Small intestine (tissue), 16 donors: ENCODE measurements at places on chromosomes 1 and 21. TPM values are rescaled to one million over a fixed set of nuclear protein-coding genes. Genes with fewer than 3 reads are reported as not detected.

The TMPRSS3 gene
- 4.0 TPM for polyA plus RNA-seq

The STXBP3 gene
- 53.8 TPM for polyA plus RNA-seq

The AMY1C gene
- polyA plus RNA-seq = not detected

The FAM3B gene
- 35.8 TPM for polyA plus RNA-seq

The NBPF11 gene
- 5.8 TPM for polyA plus RNA-seq

DNA sequence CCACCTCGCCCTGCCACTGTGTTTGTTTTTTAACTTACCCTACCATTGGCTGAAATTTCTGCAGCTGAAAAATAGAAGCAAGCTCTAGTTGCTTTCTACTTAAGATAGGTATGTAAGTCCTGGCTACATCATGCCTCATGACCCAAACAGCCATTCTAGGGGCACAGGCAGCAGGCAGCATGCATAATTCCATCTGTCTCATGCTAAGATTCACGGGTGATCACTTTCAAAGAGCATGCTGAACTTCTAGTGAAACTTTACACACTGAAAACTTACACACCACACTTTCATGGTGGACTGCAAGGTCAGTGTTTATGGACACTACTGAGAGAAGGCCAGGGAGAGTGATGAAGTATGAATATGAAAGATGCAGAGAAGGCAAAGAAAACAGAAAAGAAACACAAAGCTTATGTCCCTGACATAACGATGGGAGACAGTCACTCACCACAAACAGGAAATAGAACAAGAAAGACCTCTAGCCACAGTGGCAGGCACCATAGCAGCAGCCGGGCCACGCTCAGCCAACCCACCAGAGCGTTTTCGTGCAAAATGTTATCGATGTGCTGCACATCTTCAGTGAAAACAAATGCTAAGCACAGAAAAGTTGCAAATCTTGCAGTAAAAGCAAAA lies 102.3 kb upstream of the TIAM1 start:
- peak; percentile 8 for DNase-seq

DNA sequence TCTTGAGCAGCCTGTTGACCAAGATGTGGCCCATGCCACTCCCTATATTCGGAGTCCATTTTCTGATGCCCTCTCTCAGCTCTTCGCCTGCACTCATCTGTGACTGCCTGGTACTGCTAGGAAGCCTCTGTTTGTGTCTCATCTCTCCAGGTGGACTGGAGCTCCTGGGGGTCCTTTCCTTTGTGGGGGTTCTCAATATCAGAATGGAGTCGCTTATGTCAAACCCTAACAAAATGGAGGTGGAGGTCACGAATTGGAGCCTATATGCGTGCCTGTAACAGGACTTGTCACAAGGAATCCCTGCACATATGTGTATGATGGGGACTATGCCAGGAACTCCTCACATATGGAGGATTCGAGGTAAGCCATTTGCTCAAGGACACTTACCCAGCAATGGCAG lies 46.7 kb upstream of the ATP5PO start:
- no peak for DNase-seq

GRCh38 chr1:89901957-89902669 lies 81.3 kb downstream of the LRRC8D start:
- peak; percentile 93 for DNase-seq

GRCh38 chr1:13494025-13494424 lies 19.8 kb downstream of the LRRC38 start:
- no peak for DNase-seq

DNA sequence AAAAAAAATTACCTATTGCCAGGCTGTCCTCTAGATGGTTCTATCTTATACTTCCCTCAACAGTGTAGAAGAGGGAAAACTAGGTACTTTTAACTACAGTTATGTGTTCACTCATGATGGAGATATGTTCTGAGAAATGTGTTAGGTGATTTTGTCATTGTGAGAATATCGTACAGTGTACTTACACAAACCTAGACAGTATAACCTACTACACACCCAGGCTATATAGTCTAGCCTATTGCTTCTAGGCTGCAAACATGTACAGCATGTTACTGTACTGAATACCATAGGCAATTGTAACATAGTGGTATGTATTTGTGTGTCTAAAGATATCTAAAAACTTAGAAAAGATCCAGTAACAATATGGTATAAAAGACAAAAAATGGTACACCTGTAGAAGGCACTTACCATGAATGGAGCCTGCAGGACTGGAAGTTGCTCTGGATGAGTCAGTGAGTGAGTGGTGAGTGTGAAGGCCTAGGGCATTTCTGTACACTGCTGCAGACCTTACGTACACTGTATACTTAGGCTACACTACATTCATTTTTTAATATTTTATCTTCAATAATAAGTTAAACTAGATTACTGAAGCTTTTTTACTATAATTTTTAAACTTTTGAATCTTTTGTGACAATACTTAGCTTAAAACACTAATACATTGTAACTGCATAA lies 13.2 kb downstream of the MGST3 start:
- DNase-seq = no peak

DNA sequence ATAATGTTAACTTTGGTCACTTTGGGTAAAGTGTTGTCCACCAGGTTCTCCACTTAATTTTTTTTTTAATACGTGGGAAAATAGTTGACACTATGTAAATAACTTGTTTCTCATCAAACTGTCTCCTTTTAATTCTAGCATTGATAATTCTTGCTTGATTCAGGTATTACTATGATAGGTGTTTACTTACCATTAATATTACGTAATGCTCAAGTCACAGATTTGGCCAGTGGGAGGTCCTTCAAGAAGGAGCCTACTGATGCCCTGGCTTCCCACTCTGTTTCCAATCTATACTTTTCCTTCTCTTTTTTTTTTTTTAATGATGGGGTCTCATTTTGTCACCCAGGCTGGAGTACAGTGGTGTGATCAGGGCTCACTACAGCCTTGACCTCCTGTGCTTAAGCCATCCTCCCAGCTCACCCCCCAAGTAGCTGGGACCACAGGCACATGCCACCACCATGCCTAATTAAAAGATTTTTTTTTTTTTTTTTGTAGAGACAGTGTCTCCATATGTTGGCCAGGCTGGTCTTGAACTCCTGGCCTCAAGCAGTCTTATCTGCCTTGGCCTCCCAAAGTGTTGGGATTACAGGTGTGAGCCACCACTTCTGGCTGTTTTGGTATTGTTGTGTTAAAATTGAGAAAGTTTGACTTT lies 29.9 kb downstream of the YTHDF2 start:
- no peak for DNase-seq

DNA sequence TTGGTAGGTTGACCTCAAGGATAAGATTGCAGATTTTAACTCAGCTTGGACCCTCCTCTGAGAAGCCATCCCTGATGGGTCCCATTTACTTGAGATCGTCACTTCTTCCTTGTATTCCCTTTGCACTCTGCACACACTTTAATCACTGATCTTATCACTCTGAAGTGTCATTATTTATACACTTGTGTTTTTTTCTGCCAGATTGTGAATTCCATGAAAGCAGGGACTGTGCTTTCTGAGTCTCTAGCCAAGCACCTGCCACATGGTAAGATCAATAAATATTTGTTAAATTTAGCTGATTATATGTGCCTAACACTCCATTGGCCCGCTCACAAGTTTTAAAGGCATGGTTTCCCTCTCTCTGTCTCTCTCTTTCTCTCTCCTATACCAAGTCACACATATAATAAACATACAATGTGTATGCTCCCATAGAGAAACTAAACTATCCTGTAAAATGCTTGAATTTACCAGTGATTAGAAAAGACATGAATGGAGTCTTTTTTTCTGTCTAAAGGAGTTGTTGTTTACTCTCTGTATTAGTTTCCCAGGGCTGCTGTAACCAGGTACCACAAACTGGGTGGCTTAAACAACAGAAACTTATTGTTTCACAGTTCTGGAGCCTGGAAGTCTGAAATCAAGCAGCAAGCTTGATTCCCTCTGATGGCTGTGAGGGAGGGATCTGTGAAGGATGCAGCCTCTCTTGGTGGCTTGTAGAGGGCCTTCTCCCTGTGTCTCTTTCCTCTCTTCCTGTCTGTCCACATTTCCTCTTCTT lies 105.2 kb upstream of the GADD45A start:
- no peak for DNase-seq

DNA sequence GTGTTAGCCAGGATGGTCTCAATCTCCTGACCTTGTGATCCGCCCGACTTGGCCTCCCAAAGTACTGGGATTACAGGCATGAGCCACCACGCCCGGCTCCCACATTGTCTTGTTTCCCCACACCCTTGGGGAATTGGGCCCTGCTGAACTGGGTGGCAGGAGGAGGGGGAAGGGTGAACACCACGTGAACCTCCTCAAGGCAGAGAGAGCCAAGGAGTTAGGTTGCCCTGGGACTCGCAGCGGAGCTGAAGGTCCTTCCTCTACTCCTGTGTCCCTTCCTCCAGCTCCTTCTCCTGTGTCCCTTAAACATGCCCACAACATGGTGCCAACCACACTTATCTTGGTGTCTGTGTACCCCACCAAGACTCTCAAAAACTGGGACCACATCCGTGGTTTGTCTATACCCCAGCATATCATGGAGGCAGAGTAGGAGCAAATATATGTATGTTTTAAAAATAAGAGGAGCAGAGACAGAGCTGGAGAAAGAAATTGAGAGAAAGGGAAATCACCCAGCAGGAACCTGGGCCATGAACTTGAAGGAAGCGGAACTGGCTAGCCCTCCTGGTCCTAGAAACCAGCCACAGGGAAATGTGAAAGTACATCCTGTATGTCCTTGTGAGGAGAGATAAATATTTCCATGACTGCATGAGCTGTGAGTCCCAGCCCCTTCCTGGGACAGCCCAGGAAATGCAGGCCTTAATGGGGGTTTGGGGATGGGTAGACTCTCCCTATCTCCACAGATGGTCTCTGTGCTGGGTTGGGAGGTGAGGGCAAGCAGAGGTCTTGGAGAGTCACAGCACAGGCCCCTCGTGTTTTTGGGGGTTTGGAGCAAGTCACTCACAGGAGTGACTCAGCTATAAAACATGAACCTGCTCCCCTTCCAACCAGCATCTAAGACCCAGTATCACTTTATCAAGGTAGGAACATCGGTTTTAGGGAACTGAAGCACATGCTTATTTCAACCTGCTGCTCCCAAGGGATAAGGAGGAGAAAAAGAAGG lies 9.4 kb upstream of the TAL1 start:
- DNase-seq = no peak

DNA sequence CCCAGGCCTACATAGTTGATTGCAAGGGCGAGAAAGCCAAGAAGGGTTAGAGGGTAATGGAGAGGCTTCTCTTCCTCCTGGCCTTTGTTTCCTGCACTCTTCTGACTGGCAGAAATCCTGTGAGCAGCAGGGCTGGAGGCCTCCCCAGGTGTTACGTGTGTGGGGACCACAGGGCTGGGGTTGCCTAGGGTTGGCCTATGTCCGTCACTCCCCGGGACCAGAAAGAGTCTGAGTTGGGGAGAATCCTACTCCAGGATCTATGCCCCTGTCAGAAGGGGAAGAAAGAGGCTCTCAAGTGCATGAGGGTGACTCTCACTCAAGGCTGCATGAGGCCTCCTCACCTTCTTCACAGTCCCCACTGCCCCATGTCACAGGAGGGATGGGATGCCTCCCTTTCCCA lies 38.5 kb downstream of the IGFN1 start:
- no peak for DNase-seq

DNA sequence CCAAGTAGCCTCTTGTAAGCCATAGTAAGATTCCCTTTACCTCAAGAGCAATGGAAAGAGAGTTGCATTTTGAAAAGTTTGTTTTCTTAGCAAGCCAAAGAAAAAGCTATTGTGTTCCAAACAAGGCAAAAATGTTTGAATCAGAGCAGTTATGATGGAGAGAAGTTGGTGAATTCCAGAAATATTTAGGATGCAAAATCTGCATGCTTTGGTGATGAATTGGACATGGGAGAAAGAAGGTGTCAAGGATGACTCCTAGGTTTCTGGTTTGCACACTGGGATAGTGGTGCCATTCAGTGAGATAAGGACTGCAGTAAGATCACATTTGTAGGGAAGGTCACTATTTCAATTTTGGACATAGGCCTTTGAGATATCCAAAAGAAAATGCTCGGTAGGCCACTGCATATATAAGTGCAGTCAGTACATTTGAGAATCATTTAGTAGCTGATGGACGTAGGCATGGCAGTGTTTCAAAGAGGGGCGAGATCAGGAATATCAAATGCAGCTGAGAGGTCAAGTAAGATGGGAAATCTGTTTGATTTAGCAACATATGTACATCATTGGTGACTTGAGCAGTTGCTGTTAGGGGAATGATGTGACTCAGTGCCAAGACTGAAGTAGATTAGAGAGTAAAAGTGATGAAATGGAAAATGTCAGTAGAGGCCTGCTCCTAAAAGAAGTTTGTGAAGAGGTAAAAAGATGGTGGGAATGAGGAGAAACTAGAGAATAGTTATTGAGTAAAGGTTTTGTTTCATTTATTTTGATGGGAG lies 33.9 kb upstream of the GPR25 start:
- no peak for DNase-seq

DNA sequence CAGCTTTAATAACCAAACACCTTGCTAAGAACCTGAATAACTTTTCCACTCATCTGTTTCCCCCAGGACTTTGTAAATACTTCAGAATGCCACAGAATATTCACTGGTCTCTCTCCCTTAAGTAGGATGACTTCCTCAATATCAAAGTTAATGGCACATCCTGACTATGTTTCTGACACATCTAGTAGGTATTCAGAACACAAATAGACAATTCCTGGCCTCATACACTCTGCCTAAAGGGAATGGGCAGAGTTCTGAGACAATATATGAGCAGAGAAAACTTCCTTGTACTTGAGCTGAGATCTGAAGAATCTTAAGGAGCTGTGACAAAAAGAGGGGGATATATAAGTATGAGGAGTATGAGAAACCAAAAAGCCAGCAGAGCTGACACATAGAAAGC lies 34.8 kb downstream of the ANKRD13C start:
- DNase-seq = no peak

DNA sequence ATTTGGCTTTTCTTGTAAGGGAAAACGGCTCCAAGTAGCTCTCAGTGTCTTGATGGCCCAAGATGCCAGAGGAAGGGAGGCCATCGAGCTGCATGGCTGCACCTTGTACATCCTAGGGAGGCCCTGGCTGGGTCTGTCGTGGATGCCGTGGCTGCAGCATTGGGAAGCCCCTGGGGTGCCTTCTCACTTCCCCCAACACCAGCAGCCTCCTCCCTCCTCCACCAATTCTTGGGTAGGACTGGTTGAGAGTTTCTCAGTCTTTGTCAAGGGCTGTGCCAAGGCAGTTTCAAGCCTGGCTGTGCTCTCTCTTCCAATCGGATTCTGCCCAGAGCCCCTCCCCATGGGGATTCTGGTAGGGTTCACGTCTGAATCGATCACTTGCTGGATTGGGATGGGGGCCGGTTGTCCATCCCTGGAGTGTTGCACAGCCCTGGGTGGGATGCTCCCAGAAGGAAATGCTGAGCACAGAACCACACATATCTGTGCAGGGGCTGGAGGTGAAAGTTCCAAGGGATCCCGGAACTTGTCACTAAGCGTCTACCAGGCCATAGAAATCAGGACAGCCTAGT lies 14.0 kb upstream of the SPSB1 start:
- no peak for DNase-seq

DNA sequence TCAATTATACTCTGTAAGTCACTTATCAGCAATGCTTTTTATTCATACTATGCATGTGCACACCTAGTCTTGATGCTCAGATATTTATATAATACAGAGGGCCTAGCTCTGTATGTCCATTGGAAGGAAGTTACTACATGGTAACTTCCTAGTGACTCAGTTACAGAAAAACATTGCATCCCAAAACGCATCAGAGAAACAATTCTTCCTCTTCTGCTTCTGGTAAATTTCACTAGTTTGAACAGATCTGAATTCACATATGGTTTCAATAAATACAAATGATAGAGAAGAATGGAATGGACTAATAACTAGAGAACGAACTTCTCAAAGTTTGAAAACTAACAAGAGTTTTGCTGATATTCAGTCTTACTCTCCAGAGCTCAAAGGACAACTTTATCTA lies 811.3 kb upstream of the ADGRL2 start:
- DNase-seq = no peak

GRCh38 chr1:167492481-167492910 lies 25.8 kb downstream of the CD247 start:
- no peak for DNase-seq
